Uterine smooth muscle cell (primary cell): ENCODE measurements at places on chromosomes 13 and 19. TPM values are rescaled to one million over a fixed set of nuclear protein-coding genes. Genes with fewer than 3 reads are reported as not detected.

Gene RDH8
- total RNA-seq: not detected in 2 replicates

Gene FOXA3
- total RNA-seq: not detected in 2 replicates

Gene TMEM238
- total RNA-seq: 0.33 and 0.75 TPM in 2 replicates

Gene VSTM1
- total RNA-seq: not detected in 2 replicates

Gene TTC9B
- not detected in 2 replicates for total RNA-seq

Gene RAP2A
- 40.4 and 47.0 TPM in 2 replicates for total RNA-seq

Gene SLC5A5
- total RNA-seq: not detected in 2 replicates

Gene KLF16
- 4.5 and 5.2 TPM in 2 replicates for total RNA-seq

Gene FSD1
- 15.5 and 24.5 TPM in 2 replicates for total RNA-seq

Gene MRI1
- 30.6 and 54.3 TPM in 2 replicates for total RNA-seq

Gene GJB2
- total RNA-seq: not detected in 2 replicates

Gene NANOS3
- not detected in 2 replicates for total RNA-seq

Gene FGF9
- total RNA-seq: 0.11 and 0.12 TPM in 2 replicates

Gene PTGIR
- total RNA-seq: 3.7 and 6.2 TPM in 2 replicates

Gene ZNF780B
- 14.1 and 18.6 TPM in 2 replicates for total RNA-seq

Gene PDE4A
- total RNA-seq: 3.7 and 5.6 TPM in 2 replicates

Gene KIR3DL1
- not detected in 2 replicates for total RNA-seq

Gene ADPRHL1
- total RNA-seq: 0.75 and 0.77 TPM in 2 replicates

Gene OVOL3
- total RNA-seq: not detected in 2 replicates

Gene SPC24
- 50.2 and 237 TPM in 2 replicates for total RNA-seq

Gene SLC25A41
- total RNA-seq: 0.11 TPM in 1 of 2 replicates, not detected in the other

Gene F10
- 4.8 and 11.9 TPM in 2 replicates for total RNA-seq

Gene SULT2A1
- not detected in 2 replicates for total RNA-seq

Gene GGACT
- total RNA-seq: 3.0 and 5.7 TPM in 2 replicates

Gene SIAH3
- total RNA-seq: under 0.01 TPM in 2 replicates

Gene MUC16
- total RNA-seq: under 0.01 TPM in 2 replicates

Gene IGFL3
- not detected in 2 replicates for total RNA-seq
